ENCODE measurements at places on chromosomes 13 and 19.

GRCh38 chr19:46611776-46612175 is 10.6 kb downstream of the CALM3 start:
- no peak for DNase-seq

GRCh38 chr19:47745010-47745901 is at the start of gene NOP53:
TSS of gene NOP53 (plus strand) at chr19:47745546. CDS start at chr19:47745560, 14 bp downstream.
- peak; percentile 99 for DNase-seq

GRCh38 chr19:36638862-36639510 is 27.7 kb downstream of the ZNF461 start:
- DNase-seq = no peak

DNA sequence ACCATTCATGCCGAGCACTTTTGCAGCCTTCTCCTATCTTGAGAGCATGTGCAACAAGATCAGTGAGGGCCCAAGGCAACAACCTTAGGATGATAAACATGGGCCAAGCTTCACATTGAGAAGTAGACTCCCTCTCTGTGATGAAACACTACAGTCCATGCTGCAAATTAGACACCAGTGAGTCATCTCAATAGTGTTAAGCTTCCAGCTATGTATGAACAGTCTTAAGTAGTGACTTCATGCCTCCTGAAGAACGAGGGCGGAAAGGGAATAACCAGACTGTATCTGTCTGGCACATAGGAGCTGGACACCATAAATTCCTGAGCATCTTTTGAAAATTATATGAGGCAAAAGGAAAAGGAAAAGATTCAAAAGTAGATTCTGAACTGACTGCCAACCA is 309.9 kb upstream of the SLITRK1 start:
- DNase-seq = no peak

DNA sequence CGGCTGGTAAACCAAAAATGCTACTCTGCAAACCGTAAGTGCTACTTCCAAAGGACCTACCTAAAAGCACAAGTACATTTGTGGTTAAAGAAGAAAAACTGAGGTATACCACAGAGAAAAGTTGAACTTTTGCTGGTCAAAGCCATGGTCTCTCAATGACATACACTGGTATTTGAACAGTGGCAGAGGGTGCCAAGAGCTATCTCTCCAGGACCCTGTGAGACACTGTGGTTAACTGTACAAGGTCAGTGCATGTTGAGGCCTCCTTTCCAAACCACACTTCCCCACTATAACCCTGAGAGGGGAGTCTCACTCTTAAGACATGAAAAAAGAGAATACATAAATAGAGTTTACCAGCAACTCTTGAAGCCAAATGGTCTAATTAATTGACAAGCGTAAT is 49.5 kb downstream of the COL4A1 start:
- DNase-seq = no peak

- no peak for DNase-seq
These were observed 18.0 kb downstream of the ARHGAP35 start for GRCh38 chr19:46878613-46879375.

GRCh38 chr13:33865945-33866344 is 48.0 kb downstream of the RFC3 start:
- DNase-seq = no peak

DNA sequence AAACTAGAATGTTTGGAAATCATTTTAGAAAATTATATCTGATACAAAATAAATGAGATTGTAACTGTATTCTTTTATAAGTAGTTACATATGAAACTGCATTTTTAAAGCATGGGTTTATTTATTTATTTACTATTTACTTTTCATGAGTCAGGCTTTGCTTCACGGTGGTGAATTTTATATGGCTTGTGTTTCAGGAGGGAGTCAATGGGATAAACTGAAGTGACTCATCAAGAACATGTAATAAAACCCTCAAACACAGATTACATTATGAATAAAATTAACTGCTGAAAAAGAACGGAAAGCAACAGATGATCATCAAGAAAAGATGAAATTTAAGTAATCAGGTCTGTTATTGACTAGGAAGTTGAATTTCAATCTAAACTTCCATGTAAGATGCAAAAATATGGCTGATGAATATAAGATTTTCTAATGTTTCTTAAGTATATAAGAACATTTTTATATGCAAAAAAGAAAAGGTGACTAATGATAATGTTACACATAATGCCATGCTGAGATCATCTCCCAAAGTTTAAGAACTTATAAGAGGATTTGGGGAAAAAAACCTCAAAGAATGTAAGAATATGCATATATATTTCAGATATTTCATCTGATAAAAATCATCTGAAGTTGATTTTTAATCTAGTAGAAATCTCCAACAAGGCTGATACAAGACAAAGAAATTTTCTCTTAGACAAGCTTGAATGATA is 383.6 kb downstream of the SLITRK1 start:
- DNase-seq = no peak

GRCh38 chr19:47100290-47100689 is 13.3 kb downstream of the ZC3H4 start:
- DNase-seq = no peak

DNA sequence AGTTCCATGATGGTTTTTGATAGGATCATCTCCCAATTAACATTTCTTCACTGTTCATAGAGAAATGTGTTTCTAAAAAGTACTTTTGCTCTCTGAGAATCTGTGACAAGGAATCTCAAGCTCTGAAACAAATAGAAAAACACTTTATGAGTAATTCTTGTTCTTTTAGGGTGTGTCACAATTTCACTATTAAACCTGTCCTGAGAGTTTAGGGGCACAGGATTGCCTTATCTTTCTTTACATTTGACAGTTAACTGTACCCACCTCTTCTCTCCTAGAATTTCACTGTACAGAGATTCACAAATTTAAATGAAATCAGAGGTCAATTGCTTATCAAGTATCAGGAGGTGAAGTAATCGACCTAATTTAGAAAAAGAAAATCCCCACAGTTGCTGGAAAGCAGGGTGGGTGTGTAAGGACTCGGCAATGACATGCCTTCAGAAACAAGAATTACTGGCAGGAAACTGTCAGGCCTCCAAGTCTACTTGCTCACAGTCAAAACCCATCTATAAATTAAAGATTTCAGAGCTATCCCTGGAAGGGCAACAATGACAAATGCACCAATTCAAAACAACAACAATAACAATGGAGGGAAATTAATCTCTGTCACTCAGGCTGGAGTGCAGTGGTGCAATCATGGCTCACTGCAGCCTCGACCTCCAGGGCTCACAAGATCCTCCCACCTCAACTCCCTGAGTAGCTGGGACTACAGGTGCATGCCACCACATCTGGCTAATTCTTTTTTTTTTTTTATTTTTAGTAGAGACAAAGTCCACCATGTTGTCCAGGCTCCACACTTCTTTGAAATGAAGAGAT is 250.2 kb downstream of the ABCC4 start:
- DNase-seq = peak; percentile 8

DNA sequence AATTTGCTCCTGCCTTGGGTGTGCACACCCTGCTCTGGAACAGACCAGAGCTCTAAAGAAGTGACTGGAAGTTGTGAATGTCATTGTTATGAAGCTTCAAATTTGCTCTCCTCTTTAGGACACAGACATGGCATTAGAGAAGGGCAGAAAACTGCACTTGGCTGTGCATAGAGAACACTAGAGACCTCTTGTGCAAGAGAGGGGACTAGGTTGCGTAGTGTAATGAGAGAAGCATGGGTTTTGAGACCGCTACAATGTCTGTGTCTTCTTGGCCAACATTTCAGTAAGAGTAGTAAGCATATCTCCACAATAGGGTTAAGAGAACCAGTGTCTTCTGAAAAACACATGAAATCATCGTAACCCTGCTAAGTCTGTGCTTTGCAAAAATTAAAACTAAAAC is 423.3 kb downstream of the SPRY2 start:
- DNase-seq = no peak

GRCh38 chr13:44096901-44097300 is 217.2 kb downstream of the LACC1 start:
- DNase-seq = peak; percentile 7

- no peak for DNase-seq
These were observed 557.0 kb downstream of the SLITRK1 start for GRCh38 chr13:83325125-83325853.

DNA sequence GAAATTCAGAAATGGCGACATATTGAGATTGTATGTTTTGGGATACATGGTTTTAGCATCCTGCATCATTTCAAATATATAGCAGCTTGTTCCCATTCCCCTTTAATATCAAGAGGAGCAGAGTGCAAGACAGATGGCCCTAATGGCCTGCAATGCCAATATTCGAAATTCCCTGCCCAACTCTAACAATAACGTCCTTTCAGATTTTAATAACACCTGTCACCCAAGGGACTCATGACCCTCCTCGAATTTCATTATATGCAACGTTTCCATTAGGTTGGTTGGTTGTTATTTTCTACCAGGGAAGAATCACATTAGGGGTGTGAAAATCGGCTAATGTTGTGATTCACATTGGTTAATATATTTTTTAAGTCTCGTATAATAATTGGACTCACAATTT is 170.0 kb downstream of the TNFSF13B start:
- no peak for DNase-seq

GRCh38 chr13:58437427-58437826 is 805.9 kb downstream of the PCDH17 start:
- no peak for DNase-seq

DNA sequence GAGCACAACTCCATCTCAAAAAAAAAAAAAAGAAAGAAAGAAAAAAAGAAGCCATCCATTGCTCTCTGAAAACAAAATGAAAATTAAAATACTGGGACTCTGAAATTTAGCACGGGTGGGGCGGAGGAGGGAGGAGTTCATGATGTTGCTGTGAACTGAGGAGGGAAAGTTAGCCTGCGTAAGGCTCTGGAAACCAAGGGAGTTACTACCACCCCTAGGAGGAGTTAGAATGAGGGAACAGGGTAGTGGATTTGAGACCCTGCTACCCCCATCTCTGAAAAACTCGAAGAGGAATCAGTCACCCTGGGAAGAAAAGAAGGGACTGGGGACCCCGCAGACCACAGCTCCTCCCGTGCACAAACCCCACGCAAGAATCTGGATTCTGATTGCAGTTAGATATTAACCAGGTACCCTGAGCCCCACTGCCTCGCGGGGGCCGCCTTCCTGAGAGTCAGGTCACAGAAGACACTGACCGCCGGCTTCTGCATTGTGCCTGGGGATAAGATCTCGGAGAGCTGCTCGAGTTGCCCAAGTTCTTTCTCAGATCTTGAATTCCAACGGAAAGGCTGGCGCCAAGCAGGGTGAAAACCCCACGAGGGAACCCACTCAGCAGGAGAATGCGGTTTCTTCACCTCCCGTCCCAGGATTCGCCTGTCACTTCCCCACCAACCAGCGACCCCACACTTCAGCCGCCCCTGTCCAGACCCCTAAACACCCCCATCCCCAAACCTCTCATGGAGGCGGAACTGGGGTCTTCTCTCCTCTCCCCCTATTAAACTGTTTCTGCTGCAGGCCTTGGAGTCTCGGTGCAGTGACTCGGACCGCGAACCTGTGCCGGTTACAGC is 870 bp downstream of the ZNF442 start:
- no peak for DNase-seq

DNA sequence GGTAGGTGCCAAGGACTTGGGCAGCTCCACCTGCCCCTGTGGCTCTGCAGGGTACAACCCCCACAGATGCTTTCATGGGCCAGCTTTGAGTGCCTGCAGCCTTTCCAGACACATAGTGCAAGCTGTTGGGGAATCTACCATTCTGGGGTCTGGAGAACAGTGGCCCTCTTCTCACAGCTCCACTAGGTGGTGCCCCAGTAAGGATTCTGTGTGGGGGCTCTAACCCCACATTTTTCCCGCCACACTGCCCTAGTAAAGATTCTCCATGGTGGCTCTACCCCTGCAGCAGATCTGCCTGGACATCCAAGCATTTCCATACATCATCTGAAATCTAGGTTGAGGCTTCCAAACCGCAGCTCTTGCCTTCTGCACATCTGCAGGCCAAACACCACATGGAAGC is 149.7 kb upstream of the FNDC3A start:
- no peak for DNase-seq

DNA sequence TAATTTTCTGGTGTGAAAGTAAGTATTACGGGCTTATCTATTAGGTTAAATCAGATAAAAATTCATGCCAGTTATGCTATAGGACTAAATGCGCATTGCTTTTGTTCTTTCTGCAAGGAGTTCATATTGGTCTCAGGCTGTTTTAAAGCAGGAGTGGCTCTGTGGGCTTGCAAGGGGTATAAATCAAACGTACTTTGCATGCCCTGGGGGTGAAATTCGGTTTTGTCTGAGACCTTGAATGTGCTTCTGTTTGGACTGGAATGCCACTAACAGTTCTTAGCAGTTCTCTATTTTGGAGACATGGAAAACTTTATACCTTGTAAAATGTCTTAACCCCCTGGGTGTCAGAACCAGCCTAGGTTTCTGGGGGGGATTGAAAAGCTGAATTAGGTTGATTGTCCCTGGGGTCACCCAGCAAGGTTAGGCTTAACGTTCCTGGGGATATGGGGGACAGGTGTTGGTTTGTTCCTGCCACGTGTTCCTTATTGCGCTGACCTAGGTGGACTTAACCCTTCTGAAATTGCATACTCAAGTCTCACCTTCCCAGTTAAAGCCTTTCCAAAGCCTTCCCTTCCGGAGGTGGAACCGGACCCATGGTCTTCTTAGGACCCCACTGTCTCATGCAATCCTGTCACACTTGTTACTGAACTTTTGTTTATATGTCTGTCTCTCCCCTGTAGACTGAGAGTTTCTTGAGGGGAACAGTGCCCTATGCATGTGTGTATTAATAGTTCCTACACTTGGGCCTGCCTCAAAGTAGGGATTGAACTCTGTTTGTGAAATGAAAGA is 182.2 kb downstream of the LMO7 start:
- DNase-seq = no peak

GRCh38 chr19:35124098-35125060 is 8.8 kb downstream of the FXYD3 start:
- DNase-seq = peak; percentile 95

DNA sequence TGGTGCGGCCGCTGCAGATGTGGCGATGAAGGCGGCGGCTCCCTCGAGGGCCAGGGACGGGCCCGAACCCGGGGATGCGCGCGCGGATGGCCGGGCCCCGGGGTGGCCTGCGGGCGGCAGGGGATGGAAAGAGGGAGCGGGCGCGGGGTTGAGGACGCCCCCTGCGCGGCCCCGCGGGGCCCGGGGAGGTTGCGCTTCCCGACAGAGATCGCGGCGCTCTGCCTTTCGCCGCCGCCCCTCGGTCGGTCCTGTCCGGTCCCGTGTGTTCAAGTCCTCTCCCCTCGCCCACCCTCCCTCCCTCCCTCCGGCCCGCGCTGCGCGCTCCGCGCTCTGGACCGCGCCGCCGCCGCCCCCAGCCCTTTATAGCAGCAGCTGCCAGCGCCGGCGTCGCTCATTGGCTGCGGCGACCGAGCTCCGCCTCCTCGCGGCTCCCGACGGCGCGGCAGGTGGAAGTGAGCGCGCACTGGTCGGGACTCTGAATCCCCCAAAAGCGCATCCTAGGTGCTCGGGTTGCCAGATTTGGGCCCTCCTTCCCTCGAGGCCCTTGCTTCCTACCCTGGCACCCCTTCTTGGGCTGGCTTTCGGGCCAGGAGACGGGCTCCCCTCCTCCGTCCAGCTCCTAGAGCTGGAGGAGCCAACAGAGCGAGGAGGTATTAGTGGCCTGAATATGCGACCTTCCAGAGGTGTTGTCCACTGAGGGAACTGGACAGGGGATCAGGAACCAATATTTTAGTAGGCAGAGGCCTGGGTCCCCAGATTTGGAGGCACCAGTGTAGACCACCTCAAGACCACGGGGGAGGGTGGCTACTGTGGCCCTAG is at the start of gene ELAVL3:
ELAVL3 (minus strand) TSS at position 332 of the 819 bp plus-strand sequence. CDS start 438 bp downstream, outside the sequence.
- DNase-seq = no peak
